ENCODE measurements at places on chromosomes 4 and X. TPM values are rescaled to one million over a fixed set of nuclear protein-coding genes. Genes with fewer than 3 reads are reported as not detected.

DNA sequence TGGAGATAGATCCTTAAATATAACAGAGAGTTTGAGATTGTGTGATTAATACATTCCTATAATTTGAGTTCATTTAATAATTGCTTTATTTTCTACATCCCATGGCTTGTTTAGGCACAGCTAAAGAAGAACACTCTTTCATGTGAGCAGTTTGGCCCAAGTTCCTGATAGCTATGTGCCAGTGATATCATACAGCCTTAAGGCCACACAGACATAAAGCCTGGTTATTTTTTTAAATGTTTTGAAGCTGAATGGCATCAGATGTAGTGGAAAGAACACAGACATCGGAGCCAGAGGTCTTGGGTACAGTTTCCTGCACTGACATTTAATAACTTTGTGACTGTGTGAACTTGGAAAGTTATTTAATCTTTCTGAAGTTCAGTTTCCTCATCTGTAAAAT, 7.0 kb upstream of the NDNF start:
- peaks cover 6% of the 10 kb centered on the region for H3K36me3 ChIP-seq
- no peak overlapping the region for H3K4me3 ChIP-seq
- no peaks in the 10 kb centered on the region for H3K4me1 ChIP-seq

SHOX gene
- not detected for total RNA-seq

DNA sequence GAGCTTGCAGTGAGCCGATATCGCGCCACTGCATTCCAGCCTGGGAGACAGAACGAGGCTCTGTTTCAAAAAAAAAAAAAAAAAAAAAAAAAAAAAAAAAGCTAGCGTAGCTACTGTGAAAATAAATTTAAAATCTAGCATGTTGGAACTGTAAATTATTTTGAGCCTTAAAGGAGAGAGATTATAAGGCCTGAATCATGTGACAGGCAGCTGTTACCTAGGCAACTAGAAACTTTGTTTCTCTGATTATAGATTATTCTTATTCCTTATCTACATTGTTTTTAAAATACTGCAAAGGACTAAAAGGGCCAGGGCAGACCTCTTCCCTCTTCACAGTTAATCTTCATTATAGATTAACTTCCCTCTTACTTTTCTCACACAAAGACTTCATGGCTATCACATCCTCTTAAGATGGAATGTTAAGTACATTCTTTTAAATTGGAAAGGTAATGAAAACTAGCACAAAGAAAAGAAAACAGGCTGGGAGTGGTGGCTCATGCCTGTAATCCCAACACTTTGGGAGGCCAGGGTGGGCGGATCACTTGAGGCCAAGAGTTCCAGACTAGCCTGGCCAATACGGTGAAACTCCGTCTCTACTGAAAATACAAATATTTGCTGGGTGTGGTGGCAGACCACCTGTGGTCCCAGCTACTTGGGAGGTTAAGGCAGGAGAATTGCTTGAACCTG, 21.1 kb upstream of the PDS5A start:
- no peaks in the 10 kb centered on the region for H3K36me3 ChIP-seq
- no peaks in the 10 kb centered on the region for H3K27me3 ChIP-seq
- DNase-seq, result no peak
- H3K4me3 ChIP-seq, result no peak overlapping the region
- peak overlapping the region; percentile 39 for H3K27ac ChIP-seq
- H3K4me1 ChIP-seq, result peaks cover 3% of the 10 kb centered on the region

DNA sequence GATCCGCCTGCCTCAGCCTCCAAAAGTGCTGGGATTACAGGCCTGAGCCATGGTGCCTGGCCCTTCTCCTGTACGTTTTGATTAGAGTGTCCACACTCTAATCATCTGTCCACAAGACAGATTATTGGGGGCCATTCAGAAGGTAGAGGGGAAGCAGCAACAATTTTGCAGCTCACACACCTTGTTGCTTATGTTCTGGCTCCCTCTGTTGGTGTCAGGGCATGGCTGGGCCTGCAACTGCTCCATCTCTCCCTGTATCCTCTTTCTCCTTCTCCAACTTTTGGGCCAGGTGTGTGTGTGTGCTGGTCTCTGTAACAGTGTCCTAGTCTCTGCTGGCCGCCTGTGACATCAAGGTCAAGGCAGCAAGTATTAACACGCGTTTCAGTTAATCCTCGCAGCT, 125.5 kb upstream of the MBNL3 start:
- H3K4me3 ChIP-seq, result no peak overlapping the region
- H3K27ac ChIP-seq, result no peak overlapping the region
- DNase-seq, result no peak
- H3K4me1 ChIP-seq, result peaks cover 2% of the 10 kb centered on the region
